ENCODE measurements at places on chromosomes 6 and 20.

DNA sequence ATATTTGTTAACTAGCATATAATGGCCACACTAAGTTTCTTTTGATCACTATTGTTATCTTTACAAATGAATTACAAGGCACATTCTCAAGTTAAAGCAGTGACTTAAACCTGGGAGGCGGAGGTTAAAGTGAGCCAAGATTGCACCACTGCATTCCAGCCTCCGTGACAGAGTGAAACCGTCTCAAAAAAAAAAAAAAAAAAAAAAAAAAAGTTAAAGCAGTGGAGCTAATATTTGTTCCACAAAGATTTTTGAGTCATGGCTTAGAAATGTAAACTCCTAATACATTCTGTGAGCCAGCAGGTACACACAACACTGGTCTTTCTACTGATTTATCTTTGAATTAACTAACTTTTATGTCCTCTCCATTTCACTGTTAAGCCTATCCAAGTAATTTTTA is 221.7 kb upstream of the HTR1E start:
- DNase-seq = no peak

DNA sequence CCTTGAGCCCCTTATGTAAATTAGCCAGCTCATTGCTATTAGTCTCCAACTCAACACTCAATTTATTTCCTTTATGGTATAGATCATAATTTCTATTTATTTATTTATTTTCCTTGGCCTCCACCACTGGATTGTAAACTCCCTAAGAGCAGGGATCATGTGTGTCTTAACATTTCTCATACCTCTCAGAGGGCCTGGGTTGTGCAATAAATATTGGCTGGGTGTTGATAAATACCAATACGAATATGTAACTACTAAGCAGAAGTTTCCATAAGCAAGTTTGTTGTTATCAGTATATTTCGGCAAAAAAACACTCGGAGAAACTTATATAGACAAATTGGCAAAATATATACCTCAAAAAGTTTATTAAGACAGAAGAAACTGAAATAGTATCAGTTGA is 257.4 kb downstream of the ADGRB3 start:
- no peak for DNase-seq

- DNase-seq = no peak
Observed at GRCh38 chr20:53149148-53149889, 177.2 kb downstream of the TSHZ2 start.

- no peak for DNase-seq
Observed at GRCh38 chr6:52546678-52547077, 30.2 kb downstream of the TRAM2 start.

DNA sequence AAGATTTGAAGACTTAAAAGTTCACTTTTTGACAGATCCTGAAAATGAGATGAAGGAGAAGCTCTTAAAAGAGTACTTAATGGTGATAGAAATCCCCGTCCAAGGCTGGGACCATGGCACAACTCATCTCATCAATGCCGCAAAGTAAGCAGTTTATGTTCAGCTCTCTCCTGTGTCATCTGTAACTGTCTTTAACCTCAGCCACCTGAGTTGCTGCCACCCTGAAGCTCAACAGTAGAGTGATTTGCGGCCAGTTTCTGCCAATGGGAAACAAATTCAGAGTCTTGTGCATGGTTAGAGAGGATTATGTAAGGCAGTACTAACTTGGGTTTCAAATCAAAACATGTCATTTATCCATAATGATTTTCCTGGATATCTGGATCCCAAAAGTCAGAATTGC is 10.1 kb downstream of the TNFAIP3 start:
- no peak for DNase-seq

DNA sequence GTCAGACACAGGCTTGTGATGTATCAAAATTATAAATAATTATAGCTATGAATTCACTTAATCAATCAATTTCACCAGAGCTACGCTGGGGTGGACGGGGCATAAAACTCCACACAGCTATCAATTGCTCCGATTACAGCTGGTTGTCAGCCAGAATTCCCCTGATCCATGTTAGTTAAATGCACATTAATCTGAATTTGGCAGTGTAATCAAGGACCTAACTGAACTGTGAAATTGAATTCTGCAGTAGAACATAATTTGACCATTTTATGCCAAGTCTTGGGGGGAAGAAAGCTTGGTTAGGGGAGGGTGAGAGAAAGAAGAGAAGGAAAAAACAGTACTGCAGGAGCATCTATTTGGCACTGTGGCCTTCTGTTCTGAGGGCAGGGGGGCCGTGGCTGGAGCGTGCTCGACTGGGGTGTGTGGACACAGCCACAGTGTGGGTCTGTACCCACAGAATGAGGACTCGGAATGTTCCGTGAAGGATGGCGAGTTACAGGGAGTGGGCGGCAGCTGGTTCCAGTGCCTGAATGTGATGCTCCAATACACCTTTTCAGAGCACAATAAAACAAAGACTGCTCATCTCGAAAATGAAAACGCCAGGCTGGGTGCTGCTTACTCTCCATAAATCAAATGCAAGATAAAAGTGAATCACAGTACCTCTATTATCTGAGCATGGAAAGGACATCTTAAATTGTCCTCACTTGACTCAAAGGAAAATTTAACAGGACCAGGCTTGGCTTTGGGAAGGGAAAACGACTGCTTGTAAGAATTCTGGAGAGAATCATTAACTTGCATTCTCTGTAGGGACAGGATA is 59.2 kb downstream of the LAMP5 start:
- DNase-seq = no peak

- no peak for DNase-seq
Observed at GRCh38 chr6:20873425-20874190, 339.4 kb downstream of the CDKAL1 start.

DNA sequence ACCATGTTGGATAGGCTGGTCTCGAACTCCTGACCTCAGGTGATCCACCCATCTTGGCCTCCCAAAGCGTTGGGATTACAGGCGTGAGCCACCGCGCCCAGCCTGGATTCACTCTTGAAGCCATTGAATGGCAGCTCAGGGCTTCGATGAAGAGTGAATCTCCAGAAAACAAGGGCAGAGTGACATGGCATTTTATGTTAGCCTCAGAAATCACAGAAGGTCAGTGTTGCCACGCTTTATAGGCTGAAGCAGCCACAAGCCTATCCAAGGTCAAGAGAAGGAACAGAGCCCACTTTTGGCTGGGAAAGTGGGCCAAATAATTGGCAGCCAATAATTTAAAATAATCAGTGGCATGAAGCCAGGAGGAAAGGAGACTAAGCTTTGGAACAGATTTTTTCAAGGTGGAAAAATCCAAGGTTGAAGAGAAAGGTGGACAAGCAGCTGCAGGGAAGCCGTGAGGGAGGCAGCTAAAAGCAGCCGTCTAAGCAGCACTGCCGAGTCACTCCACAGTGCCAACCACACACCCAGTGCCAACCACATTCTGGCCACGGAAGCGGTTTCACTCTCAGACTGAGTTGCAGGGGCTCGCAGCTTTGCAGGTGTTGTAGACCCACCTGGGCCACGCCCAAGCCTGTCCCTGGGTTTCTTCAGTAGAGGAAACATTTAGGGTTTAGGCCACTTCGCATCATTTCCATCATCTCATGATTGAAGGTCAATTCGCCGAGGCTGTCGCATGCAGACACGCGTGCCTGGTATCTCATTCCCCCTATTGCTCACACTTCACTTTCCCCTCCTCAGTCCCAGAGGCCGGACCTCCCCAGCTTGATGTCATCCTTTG is 17.4 kb upstream of the AVP start:
- DNase-seq = no peak

DNA sequence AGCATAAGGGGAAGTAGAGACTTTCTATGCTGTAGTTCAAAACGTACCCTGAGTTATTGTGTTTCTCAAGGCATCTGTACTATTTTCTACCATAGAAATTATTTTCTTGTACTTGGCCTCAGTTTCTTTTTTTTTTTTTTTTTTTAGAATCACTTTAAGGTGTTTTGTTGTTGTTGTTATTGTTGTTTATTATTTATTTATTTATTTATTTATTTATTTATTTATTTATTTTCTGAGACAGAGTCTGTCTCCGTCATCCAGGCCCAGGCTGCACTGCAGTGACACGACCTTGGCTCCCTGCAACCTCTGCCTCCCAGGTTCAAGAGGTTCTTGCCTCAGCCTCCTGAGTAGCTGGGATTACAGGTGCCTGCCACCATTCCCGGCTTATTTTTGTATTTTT is 179.1 kb downstream of the GRIK2 start:
- no peak for DNase-seq

Measured in KG1 (cell line).